ENCODE measurements at places on chromosomes 2 and 18. TPM values are rescaled to one million over a fixed set of nuclear protein-coding genes. Genes with fewer than 3 reads are reported as not detected.
A peak's percentile ranks its signal among the peaks of the same experiment; 100 is the strongest.

The DPYSL5 gene
- total RNA-seq = 10.3 TPM

GRCh38 chr2:235142601-235143000 lies 190.8 kb downstream of the SH3BP4 start:
- no peak overlapping the region for H3K27ac ChIP-seq
- no peak overlapping the region for H3K4me3 ChIP-seq
- H3K27me3 ChIP-seq = no peaks in the 10 kb centered on the region
- peaks cover 4% of the 10 kb centered on the region for H3K4me1 ChIP-seq

DNA sequence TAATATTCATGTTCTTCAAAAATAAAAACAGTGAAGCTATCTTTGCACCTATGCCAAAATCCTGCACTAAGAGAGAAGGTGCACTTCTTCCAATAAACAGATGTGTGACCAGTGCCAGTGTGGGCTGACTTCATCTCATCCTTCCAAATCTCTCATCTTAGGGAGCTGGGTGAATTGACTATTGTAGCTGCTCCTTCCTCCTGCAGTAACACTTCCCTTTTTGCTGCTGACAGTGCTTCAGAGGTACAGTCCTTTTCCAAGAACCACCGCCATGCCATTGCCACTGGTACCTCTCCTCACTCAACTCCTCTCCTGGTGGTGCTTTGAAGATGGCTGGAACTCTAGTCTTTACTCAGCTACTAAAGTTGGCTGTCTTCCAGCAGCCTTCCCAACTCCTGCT lies 42.1 kb upstream of the ARHGAP25 start:
- peaks cover 41% of the 10 kb centered on the region for H3K4me1 ChIP-seq
- no peaks in the 10 kb centered on the region for H3K27me3 ChIP-seq
- H3K36me3 ChIP-seq = no peaks in the 10 kb centered on the region
- H3K27ac ChIP-seq = no peak overlapping the region
- DNase-seq = no peak

DNA sequence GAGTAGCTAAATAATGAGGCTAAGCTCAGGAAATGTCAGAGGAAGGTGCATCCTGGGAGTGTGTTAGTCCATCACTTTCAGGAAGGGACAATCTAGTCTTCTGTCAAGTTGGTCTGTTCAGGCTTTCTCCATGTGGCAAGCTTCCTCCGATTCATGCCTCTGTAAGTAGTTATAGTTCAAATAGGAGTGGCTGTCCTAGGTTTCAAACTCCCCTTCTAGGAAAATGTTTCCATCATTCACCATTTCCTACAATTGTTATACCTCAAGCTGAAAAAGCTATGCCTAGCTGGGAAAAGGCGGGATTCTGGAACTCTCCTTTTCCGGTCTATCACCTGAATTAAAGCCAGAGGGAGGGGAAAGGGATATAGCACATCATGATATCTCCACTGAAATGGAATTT lies 287.7 kb upstream of the ZSWIM2 start:
- no peaks in the 10 kb centered on the region for H3K27me3 ChIP-seq
- H3K4me3 ChIP-seq = no peak overlapping the region
- no peak overlapping the region for H3K27ac ChIP-seq

The DTNA gene
- 25.1 TPM for total RNA-seq

The STAT4 gene
- 0.16 TPM for total RNA-seq

GRCh38 chr2:127650041-127650784 lies 4.3 kb downstream of the GPR17 start:
- no peak for DNase-seq
- H3K36me3 ChIP-seq = no peaks in the 10 kb centered on the region
- H3K27ac ChIP-seq = no peak overlapping the region
- H3K4me3 ChIP-seq = no peak overlapping the region
- H3K4me1 ChIP-seq = no peaks in the 10 kb centered on the region
- no peaks in the 10 kb centered on the region for H3K27me3 ChIP-seq

GRCh38 chr2:156890529-156891148 lies 366.9 kb upstream of the GALNT5 start:
- DNase-seq = no peak
- H3K27ac ChIP-seq = no peak overlapping the region
- H3K27me3 ChIP-seq = peaks cover 16% of the 10 kb centered on the region
- H3K36me3 ChIP-seq = no peaks in the 10 kb centered on the region
- H3K4me1 ChIP-seq = peaks cover 29% of the 10 kb centered on the region
- no peak overlapping the region for H3K4me3 ChIP-seq

- H3K4me3 ChIP-seq = no peak overlapping the region
- no peaks in the 10 kb centered on the region for H3K4me1 ChIP-seq
- H3K27me3 ChIP-seq = no peaks in the 10 kb centered on the region
- no peak overlapping the region for H3K27ac ChIP-seq
Measured at GRCh38 chr2:133871545-133872209, 303.4 kb upstream of the NCKAP5 start.

GRCh38 chr2:30580391-30580790 lies 133.3 kb downstream of the LCLAT1 start:
- H3K4me1 ChIP-seq = peaks cover 29% of the 10 kb centered on the region
- H3K27me3 ChIP-seq = no peaks in the 10 kb centered on the region
- peak overlapping the region; percentile 24 for H3K27ac ChIP-seq

- no peaks in the 10 kb centered on the region for H3K27me3 ChIP-seq
- no peaks in the 10 kb centered on the region for H3K36me3 ChIP-seq
- no peaks in the 10 kb centered on the region for H3K4me1 ChIP-seq
Measured at GRCh38 chr2:224925810-224926100, 116.5 kb downstream of the DOCK10 start.

The POTEI gene
- total RNA-seq = 0.56 TPM

DNA sequence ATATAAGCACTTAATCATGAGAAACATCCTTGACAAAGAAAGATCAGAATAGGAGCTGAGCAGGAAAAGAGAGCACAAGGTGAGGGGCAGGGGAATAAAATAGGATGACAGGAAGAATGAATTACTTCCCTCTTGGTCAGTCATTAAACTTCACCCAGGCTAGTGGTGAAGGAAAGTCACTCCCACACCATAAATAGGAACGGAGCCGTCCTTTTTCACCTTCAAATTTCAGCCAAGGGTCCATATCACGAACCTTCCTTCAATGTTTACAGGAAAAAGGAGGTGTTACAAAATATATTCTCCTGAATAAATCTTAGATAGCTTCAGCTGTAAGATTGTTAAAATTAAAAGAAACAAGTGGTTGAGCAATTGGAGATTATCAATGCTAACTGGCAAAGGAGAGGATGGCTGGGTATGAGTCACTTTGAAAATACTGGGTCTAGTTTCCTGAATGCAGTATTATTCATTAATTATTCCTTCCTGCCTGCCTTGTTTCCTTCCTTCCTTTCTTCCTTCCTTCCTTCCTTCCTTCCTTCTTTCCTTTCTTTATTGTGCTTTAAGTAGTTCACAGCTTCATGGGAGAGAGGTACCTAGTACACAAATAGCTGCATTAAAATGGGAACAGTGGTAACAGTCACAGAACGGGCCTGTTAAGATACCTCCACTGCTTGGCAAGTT lies 292.3 kb upstream of the ID2 start:
- peaks cover 12% of the 10 kb centered on the region for H3K4me1 ChIP-seq
- DNase-seq = no peak
- no peak overlapping the region for H3K4me3 ChIP-seq
- H3K27ac ChIP-seq = no peak overlapping the region
- H3K36me3 ChIP-seq = no peaks in the 10 kb centered on the region

The CNGA3 gene
- total RNA-seq = not detected

The ODC1 gene
- 85.5 TPM for total RNA-seq

DNA sequence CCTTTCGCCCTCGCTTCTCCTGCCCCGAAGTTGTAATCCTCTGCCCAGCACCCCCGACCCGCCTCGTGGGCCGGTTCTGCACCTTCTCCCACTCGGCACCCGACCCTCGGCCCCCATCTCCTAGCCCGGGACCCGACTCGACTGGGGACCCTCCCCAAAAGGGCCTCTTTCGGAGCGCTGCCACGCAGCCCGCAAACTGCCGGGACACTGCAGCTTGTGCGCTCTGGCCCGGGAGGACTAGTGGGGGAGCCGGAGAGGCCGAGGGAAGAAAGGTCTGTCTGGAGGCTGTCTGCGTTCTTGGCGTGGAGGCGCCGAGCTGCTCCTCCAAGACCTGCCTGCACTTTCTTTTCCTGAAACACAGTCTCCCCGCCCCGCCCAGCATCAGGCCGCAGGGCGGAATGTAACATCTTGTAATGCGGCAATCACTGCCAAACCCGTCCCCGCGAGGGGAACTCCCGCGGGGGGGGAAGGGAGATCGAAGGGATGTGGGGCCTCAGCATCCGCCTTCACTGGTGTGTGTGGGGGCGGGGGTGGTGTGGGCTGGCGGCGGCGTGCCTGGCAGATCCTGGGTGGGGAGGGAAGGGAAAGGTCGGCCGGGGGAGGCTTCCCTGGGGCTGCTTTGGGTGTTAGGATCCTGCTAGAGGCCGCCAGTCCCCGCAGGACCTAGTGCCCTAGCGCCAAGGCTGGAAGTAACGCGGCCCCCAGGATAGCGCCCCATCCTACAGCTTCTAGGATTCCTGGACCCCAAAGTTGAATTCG lies 7.4 kb downstream of the DLX2 start:
- DNase-seq = peak; percentile 85
- H3K4me1 ChIP-seq = peaks cover 87% of the 10 kb centered on the region
- peaks cover 100% of the 10 kb centered on the region for H3K27me3 ChIP-seq
- H3K36me3 ChIP-seq = no peaks in the 10 kb centered on the region

The SPP2 gene
- total RNA-seq = not detected

The SLC9A4 gene
- not detected for total RNA-seq

The SGPP2 gene
- total RNA-seq = not detected

- no peak overlapping the region for H3K4me3 ChIP-seq
- H3K36me3 ChIP-seq = no peaks in the 10 kb centered on the region
- peaks cover 16% of the 10 kb centered on the region for H3K4me1 ChIP-seq
- H3K27me3 ChIP-seq = no peaks in the 10 kb centered on the region
- DNase-seq = no peak
- H3K27ac ChIP-seq = no peak overlapping the region
Measured at GRCh38 chr2:205235434-205235833, 446.9 kb upstream of the NRP2 start.

- H3K36me3 ChIP-seq = no peaks in the 10 kb centered on the region
- peak overlapping the region; percentile 78 for H3K4me3 ChIP-seq
- peak; percentile 64 for DNase-seq
Measured at GRCh38 chr18:77133051-77133834, 660 bp upstream of the MBP start.

DNA sequence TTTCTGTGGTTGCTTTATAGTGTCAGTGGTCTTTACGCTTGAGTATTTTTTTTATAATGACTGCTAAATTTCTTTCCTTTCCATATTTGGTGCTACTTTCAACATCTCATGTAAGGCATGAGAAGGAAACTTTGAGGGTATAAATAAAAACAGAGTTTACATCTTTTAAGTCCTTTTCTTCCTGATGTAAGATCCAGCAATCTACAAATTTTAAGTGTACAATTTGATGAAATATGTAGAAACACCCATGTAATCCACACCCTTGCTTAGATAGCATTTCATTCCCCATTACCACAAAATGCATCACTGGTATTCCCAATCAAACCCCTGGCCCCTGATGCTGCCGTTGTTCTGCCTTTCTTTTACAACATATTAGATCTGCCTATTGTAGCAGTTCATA lies 769.1 kb downstream of the CCDC85A start:
- H3K27ac ChIP-seq = no peak overlapping the region
- no peaks in the 10 kb centered on the region for H3K4me1 ChIP-seq
- H3K4me3 ChIP-seq = no peak overlapping the region
- no peaks in the 10 kb centered on the region for H3K36me3 ChIP-seq
- no peaks in the 10 kb centered on the region for H3K27me3 ChIP-seq
- DNase-seq = no peak

DNA sequence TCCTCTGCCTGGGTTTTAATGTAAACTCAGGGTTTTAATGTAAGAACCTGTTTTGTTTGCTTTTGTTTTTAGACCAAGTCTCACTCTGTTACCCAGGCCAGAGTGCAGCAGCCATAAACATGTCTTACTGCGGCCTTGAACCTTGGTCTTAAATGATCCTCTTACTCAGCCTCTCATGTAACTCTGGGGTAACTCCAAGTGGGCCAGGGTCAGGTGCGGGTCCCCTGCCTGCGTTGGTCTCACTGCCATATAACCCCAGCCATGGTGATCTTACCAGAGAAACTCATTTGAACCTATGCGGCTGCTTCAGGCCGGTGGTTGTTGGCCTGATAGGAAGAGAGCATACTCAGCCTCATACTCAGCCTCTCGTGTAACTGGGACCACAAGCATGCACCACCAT lies 89.3 kb downstream of the AGAP1 start:
- H3K27ac ChIP-seq = no peak overlapping the region
- no peaks in the 10 kb centered on the region for H3K36me3 ChIP-seq
- H3K4me1 ChIP-seq = peaks cover 49% of the 10 kb centered on the region
- no peak for DNase-seq
- H3K4me3 ChIP-seq = no peak overlapping the region

DNA sequence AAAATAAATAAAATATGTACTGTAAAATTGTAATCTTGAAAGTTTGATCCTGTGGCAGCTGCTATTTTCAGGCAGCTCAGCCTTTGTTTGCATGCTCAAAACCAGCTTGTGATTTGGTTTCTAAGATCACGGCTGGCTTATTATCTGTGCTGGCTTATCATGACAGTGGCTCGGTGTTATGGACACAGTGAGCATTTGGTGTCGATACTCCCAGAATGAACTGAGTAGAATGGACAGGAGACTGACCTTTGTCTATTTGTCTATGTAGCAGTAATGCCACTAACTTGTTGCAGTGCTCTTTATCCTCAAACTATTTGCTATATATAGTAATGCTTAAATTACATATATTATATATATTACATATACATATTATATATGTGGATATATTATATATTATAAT lies 58.8 kb downstream of the NEDD4L start:
- no peaks in the 10 kb centered on the region for H3K27me3 ChIP-seq
- H3K27ac ChIP-seq = no peak overlapping the region
- H3K4me1 ChIP-seq = peaks cover 74% of the 10 kb centered on the region
- H3K4me3 ChIP-seq = no peak overlapping the region
- DNase-seq = no peak
- H3K36me3 ChIP-seq = no peaks in the 10 kb centered on the region

DNA sequence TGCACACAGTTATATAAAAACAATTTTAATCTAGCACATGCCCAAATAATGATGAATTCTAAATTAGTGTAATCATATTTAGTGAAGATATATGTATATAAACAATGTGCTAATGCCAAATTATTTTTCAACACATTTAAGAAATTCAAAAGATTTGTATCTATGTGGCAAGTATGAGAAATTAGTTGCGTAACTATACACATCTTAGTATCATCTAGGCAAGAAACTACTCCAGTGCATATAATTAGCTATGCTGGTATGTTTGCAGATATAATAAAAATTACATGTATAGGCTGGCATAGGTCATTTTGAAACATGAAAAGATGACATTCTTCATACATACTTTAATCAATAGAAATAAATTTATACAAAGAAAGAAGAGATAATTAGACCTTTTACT lies 252.0 kb upstream of the VWC2L start:
- H3K4me1 ChIP-seq = no peaks in the 10 kb centered on the region
- no peak overlapping the region for H3K27ac ChIP-seq
- no peaks in the 10 kb centered on the region for H3K27me3 ChIP-seq
- no peaks in the 10 kb centered on the region for H3K36me3 ChIP-seq

The MEP1B gene
- total RNA-seq = not detected

The FBXO36 gene
- 9.0 TPM for total RNA-seq

DNA sequence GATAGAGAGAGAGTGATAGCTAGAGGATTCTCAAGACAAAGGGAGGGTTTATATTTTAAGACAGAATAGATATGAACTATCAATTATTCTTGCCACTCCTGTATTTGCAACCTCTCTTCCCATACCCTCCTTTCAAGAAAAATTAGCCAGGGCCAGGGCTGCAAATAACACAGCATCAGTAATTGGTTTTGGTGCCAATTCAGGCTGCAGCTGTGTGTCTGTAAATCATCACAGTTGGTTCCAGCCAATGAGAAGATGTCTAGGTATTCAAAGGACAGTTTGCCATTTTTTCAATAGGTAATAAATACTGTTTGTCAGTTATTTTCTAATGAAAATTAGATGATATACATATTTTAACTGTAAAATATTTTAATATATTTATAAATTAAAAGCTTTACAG lies 73.5 kb downstream of the WDPCP start:
- no peaks in the 10 kb centered on the region for H3K4me1 ChIP-seq
- no peak for DNase-seq
- no peak overlapping the region for H3K4me3 ChIP-seq
- no peaks in the 10 kb centered on the region for H3K27me3 ChIP-seq

The LIPG gene
- 17.2 TPM for total RNA-seq
